ENCODE measurements at places on chromosomes 3 and 15.

GRCh38 chr15:59918994-59919951 is 84.8 kb upstream of the FOXB1 start:
- peak; percentile 92 for DNase-seq

DNA sequence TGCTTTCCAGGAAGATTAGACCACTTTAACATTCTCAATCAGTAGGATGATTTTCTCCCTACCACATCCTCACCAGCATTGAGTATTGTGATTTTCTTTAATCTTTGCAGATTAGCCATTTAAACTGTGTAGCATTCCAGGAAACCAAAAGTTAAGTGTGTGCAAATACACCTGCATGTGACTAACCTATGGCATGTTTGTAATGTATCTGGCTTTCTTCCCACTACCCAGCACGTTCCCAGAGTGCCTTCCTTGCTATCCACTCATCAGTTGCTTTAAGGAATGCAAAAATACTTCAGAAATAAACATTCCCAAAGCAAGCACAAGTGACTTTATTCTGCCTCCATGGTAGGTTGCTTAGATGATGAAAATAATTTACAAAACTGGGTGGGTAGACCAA is 74.2 kb downstream of the ATG7 start:
- peak; percentile 82 for DNase-seq

DNA sequence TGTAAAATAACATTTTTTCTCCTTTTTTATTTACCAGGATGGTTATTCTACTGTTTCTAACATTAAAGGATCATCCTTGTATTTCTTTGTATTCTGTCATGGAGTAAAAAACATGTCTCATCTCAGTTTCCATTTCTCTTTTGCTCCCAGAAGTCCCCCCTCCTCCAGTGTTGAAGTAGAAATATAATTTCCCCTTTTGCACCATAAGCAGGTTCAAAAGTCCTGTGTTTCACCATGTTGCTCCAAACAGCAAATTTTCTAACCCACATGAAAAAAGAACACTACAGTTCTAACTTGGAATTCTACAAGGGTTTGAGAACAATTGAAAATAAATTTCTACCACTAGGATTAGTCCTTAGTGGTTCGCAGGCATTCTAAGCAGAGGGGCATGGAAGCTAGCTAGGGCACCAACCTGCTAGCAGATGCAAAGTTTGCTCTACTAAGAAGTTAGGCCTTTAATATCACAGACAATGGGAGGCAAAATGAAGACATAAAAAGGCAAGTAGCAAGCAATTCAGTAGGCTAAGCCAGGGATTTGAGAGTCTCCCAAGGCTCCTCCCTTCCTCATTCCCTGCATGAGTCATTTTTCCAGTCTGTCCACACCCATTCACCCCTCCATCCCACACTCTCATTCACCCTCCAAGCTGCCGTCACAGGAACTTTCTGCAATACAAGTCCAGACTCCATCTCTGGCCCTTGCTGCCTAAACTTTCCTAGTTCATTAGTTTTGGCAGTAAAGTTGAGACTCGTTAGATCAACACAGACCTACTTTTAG is 2.3 kb upstream of the MBNL1 start:
- peak; percentile 86 for DNase-seq

GRCh38 chr3:164641071-164641470 is 437.2 kb downstream of the SI start:
- no peak for DNase-seq

DNA sequence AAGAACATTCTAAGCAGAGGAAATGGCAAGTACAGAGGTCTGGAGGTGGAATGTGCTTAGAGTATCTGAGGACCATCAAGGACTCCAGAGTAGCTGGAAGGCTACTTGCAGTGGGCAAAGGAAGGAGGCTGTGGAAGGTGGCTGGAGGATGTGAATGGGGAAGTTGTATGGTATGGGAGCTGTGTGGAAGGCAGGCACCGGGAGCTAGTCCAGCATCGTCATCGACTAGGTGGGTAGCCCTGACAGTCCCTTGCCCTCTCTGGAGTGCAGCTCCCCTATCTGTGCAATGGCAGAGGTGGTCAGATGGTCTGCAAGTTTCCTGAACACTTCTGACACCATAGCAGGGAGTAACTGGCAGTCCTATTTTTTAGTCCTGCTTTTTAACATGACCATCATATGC is 19.3 kb downstream of the CCDC13 start:
- no peak for DNase-seq

- no peak for DNase-seq
Observed at GRCh38 chr3:98339031-98339430, 14.6 kb upstream of the OR5K4 start.

DNA sequence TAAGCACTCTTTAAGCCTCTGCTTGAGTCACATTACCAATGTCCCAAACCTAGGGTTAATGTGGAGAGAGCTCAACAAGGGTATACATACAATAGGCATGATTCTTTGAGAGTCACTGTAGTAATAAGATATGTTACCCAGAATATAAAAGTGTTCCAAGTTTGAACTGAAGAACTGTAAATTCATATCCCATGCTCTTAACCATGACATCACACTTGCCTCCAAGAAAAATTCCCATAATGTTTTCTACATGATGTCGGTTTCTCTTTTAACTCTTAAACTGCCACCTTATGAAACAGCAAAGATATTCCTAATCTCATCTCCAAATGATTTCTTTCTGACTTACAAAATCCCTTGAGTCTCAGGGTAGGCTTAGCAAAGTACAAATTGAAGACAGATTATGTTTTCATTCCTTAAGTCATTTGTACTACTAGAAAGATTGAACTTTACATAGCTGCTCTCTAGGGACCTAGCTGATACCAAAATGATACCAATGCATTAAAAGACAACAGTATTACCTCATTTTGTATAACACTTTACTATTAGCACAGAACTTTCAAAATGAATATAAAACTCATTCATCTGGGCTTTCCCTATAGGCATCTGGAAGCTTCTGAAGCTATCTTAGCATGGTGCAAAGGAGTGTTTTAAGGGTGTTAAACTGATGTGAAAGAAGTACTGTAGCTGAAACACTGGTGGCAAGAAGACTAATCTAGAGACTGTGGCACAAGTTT is 127.1 kb downstream of the KCNMB2 start:
- DNase-seq, result no peak

- peak; percentile 28 for DNase-seq
Observed at GRCh38 chr3:62559831-62560445, 186.6 kb upstream of the FEZF2 start.

- DNase-seq, result no peak
Observed at GRCh38 chr3:55406696-55407425, 80.2 kb downstream of the WNT5A start.

- DNase-seq, result no peak
Observed at GRCh38 chr15:66216806-66217205, 36.7 kb downstream of the MEGF11 start.

DNA sequence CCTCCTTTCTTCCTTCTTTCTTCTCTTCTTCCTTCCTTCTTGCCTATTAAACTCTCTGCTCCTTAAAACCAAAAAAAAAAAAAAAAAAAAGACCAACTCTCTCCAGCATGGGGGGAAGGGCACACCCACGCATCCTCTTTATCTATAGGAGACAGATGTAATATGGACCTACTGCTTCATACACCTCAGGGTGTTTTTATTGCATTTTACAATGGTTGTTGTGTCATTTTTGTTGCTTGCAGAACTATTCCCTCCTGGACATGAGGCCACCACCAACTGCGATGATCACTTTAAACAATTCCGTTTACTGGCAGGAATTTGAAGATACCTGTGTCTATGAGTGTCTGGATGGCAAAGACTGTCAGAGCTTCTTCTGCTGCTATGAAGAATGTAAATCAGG is 561.4 kb downstream of the GABRG3 start:
- no peak for DNase-seq

- DNase-seq, result no peak
Observed at GRCh38 chr3:129554356-129555152, 11.6 kb downstream of the H1-8 start.

GRCh38 chr3:55690177-55690576 is 203.1 kb upstream of the WNT5A start:
- DNase-seq, result no peak

DNA sequence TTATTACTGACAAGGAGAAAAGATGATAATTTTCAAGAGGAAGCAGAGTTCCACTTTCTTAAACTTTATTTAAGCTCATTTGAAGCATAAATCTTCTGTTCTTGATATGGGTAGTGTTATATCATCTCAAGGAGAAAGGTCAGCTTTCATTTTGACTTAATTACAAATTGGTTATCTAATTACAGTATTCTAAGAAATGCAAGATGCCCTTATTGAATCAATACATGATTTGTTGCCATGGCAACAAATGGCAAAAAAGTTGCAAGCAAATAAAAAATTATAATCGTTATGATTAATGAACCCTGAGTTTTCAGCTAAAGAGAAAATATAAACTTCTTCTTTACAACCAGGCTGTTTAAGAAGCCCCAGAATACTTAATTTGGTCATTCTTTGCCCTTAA is 622.7 kb downstream of the RBMS3 start:
- DNase-seq, result no peak

GRCh38 chr3:133856316-133856715 is 39.4 kb downstream of the RAB6B start:
- DNase-seq, result no peak

GRCh38 chr3:126270145-126270811 is 86.9 kb downstream of the KLF15 start:
- peak; percentile 28 for DNase-seq

DNA sequence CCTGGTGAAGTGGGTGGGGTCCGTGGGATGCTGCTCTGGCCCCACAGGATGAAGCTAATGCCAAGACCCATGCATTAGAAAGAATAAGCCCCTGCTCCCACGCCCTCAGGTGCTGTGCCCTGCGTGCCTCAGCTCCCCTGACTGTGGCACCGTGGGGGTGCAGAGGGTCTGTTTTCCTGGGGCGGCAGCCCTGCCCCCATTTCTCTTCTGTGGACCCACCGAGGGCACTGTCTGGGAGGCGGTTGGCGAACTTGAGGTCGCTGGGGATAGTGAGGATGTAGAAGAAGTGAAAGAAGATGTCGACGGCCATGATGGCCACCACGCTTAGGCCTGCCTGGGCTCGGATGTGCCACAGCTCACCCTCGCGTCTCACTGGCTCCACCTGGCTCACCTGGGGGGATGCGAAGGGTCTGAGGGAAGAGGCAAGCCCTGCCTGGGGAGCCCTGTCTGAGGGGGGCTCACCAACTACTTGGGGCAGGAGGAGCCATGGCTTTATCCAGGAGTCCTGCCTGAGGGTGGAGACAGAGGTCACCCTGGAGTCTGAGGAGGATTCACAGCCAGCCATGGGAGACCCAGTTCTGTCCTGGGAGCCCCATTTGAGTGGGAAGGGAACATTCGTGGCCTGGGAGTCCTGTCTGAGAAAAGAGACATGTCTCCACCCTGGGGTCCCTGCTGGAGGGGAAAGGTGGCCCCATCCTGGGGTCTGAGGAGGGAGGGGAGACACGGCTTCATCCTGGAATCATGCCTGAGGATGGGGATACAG is 5.1 kb downstream of the HHATL start:
- no peak for DNase-seq

- DNase-seq, result no peak
Observed at GRCh38 chr3:44962621-44963393, 13.2 kb downstream of the ZDHHC3 start.

GRCh38 chr15:25431836-25432561 is 6.8 kb downstream of the UBE3A start:
- DNase-seq, result no peak

DNA sequence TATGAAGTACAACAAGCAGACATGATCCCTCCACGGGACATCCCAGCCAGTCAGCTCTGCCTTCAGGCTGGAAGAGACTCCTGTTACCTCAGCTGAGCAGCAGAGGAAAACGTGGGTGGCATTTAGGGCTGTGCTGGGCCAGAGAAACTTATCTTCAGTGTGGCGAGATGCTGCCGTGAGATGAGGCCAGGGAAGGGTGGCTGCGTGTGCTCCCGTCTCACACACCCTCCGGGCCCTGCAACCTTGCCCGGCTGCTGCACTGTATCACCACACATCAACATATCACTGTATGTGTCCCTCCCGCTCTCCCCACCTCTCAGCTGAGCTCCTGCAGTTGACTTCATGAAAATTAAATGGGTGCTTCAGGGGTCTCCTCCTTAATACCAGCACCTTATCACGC is 23.4 kb downstream of the BMF start:
- DNase-seq, result no peak

- DNase-seq, result peak; percentile 35
Observed at GRCh38 chr15:73318463-73319351, 50.1 kb downstream of the HCN4 start.

DNA sequence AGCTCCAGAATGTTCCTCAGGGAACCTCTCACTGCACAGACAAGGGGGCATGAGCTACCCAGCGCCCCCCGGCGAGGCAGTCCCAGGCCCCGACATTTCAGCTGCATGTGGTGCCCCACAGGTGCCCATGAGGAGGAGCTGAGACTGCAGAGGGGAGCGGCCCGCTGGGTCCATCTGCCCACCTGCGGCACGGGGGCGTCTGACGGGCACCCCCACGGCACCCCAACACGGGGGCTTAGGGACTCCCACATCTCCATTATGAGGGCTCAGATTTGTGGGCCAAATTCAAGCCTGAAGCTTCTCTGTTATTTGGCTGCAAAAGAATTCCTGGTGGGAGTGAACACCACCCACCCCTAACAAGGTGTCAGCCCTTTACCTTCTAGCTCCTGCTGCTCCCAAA is 258.4 kb downstream of the UACA start:
- DNase-seq, result no peak

DNA sequence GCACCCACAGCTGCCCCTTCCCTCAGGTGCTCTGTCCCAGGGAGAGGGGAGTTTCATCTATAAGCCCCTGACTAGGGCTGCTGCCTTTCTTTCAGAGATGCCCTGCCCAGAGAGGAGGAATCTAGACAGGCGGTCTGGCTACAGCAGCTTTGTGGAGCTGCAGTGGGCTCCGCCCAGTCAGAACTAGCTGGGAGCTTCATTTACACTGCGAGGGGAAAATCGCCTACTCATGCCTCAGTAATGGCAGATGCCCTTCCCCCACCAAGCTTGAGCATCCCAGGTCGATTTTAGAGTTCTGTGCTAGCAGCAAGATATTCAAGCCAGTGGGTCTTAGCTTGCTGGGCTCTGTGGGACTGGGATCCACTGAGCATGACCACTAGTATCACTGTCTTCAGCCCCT is 181.2 kb upstream of the RARB start:
- DNase-seq, result no peak

GRCh38 chr3:64016941-64017620 is 6.2 kb downstream of the PSMD6 start:
- DNase-seq, result no peak

GRCh38 chr3:179969525-179969924 is 67.2 kb downstream of the PEX5L start:
- peak; percentile 35 for DNase-seq

- DNase-seq, result no peak
Observed at GRCh38 chr3:43160664-43161063, 54.8 kb upstream of the POMGNT2 start.

GRCh38 chr3:153404157-153404556 is 242.1 kb downstream of the RAP2B start:
- no peak for DNase-seq

DNA sequence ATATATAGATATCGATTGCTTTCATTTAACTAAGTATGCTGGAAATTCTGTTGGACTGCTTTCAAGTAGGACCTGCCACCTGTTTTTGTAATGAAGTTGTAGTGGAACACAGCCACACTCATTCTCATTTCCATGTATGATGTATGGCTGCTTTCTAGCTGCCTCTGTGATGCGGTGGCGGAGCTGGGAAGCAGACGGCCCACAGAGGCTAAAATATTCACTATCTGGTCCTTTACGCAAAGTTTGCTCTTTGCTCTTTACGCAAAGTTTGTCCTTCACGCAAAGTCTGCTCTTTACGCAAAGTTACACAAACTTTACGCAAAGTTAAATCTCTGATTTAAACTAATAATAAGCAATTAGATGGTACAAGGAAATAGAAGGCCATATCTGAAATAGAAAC is 91.5 kb downstream of the DLG1 start:
- DNase-seq, result no peak

- DNase-seq, result no peak
Observed at GRCh38 chr3:37467761-37468160, 293.4 kb upstream of the LRRFIP2 start.
